ENCODE measurements at places on chromosomes 2 and 18. TPM values are rescaled to one million over a fixed set of nuclear protein-coding genes. Genes with fewer than 3 reads are reported as not detected.

ALLC gene
- total RNA-seq: not detected

DNA sequence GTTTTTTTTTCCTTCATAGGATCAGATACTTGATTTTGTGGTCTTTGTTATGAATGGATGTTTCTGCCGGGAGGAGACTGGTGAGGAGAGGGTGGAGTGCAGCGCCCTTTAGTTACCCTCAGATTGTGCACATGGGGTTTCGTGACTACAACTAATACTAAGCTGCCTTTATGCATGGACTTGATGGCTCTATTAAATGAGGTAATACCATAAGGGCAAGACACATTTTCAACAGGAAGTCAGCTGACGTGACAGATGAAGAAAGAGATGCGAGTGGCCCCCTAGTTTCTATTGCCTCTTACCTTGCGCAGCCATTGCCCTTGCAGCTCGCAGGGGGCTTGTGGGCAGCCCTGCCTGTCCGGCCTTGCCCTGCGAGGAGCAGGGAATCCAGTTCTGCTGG is 24.4 kb downstream of the ZNF407 start:
- H3K27me3 ChIP-seq: no peaks in the 10 kb centered on the region
- no peaks in the 10 kb centered on the region for H3K4me1 ChIP-seq
- no peak overlapping the region for H3K4me3 ChIP-seq
- no peak overlapping the region for H3K27ac ChIP-seq

FOXD4L1 gene
- total RNA-seq: not detected

DNA sequence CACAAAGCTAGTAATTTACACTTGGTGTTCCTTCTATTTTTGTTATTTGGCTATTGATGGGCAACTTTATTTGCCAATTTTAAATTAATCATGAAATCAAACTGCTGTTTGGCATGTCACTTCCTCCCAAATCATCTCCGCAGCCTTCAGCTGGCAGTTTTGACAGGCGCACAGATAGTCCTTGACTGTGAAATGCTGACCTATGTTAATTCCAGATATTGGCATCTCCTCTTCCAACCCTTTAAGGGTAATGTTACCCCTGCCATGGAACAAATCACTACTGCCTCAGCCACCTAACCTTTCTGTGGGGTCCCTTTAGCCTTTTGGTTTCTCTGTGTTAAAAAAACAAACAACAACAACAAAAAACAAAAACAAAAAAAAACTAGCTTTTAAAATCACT is 182.4 kb upstream of the TANK start:
- DNase-seq: no peak
- H3K36me3 ChIP-seq: no peaks in the 10 kb centered on the region
- no peaks in the 10 kb centered on the region for H3K27me3 ChIP-seq
- H3K4me1 ChIP-seq: no peaks in the 10 kb centered on the region

DNA sequence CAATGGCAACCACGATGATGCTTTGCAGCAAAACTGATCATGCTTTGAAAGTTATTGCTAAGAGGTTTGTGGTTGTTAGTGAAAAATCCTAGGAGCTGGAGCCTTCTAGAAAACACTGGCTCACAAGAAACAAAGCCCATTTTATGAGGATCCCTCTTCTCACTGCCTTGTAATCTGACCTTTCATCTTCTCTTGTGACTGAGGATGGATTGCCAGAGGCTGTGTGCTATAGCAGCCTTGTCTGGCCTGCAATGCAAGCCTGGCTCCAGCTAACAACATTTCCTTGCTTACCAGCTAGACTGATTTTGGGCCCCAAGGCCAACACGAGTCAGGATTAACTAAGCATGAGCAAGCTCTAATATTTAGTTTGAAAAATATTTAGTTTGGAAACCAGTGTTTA is 13.1 kb downstream of the PIEZO2 start:
- H3K36me3 ChIP-seq: no peaks in the 10 kb centered on the region
- no peaks in the 10 kb centered on the region for H3K4me1 ChIP-seq
- H3K27ac ChIP-seq: no peak overlapping the region
- no peak overlapping the region for H3K4me3 ChIP-seq

DNA sequence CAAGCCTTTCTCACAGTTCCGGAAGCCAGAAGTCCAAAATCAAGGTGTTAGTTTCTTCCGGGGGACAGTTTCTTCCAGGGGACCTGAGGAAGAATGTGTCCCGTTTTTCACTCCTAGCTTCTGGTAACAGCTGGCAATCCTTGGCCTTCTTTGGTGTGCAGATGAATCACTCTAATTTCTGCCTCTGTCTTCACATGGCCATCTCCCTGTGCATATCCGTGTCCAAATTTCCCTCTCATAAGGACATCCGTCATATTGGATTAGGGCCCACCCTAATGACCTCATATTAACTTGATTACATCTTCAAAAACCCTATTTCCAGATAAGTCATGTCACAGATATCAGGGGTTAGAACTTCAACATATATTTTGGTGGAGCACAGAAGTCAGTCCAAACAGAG is 141.4 kb downstream of the ZEB2 start:
- H3K27me3 ChIP-seq: no peaks in the 10 kb centered on the region
- no peak overlapping the region for H3K4me3 ChIP-seq
- H3K36me3 ChIP-seq: no peaks in the 10 kb centered on the region
- no peak overlapping the region for H3K27ac ChIP-seq
- DNase-seq: no peak
- no peaks in the 10 kb centered on the region for H3K4me1 ChIP-seq

GRCh38 chr2:72326759-72327158 is 179.1 kb upstream of the CYP26B1 start:
- H3K27me3 ChIP-seq: no peaks in the 10 kb centered on the region
- no peaks in the 10 kb centered on the region for H3K4me1 ChIP-seq
- no peak for DNase-seq
- H3K36me3 ChIP-seq: no peaks in the 10 kb centered on the region
- no peak overlapping the region for H3K4me3 ChIP-seq

DNA sequence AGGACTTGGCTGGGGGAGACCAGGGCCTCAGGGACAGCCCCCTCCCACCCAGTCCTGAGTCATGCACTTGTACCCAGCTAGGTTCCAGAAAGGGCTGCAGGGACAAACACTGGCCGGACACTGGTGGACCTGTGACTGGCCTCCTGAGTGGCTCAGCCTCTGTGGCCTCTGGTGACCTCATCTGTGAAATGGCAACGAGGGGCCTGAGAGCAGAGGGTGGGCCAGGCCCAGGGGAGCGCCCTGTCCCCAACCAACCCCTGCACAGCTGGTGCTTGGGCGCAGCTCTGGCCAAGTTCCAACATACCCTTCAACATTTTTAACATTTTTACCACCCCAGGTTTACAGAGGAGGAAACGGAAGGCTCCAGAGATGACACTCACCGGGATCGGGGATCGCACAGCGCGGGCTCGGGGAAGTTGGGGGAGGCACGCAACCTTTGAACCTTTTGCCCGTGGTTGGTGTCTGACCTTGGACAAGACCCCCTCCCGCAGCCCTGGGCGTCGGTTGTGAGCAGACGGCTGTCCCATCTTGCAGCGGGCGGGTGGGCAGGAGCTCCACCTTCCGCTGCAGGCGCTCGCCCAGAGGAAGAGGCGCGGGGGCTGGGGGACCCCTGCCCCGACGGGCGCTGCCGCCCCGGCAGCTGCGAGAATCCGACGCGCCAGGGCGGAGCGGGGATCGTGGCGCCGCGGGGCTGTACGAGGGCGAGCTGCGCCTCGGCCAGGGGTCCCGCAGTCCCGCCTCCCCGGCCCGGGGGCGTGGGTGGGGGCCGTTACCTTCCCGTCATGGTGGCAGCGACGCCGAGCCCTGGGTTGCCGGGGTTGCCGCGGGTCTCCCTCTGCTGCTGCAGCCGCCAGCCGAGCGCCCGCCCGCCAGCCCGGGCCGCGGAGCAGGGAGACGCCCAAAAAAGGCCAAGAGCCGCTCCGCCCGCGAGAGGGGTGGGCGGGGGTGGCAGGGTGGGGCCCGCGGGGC is 805 bp downstream of the LIMS2 start:
- H3K4me3 ChIP-seq: peak overlapping the region; percentile 88
- DNase-seq: no peak
- no peaks in the 10 kb centered on the region for H3K4me1 ChIP-seq
- peak overlapping the region; percentile 98 for H3K27ac ChIP-seq

- no peak overlapping the region for H3K27ac ChIP-seq
- DNase-seq: no peak
- no peaks in the 10 kb centered on the region for H3K27me3 ChIP-seq
- no peaks in the 10 kb centered on the region for H3K36me3 ChIP-seq
- no peak overlapping the region for H3K4me3 ChIP-seq
These were observed 81.8 kb upstream of the HPCAL1 start for GRCh38 chr2:10220902-10221391.

DNA sequence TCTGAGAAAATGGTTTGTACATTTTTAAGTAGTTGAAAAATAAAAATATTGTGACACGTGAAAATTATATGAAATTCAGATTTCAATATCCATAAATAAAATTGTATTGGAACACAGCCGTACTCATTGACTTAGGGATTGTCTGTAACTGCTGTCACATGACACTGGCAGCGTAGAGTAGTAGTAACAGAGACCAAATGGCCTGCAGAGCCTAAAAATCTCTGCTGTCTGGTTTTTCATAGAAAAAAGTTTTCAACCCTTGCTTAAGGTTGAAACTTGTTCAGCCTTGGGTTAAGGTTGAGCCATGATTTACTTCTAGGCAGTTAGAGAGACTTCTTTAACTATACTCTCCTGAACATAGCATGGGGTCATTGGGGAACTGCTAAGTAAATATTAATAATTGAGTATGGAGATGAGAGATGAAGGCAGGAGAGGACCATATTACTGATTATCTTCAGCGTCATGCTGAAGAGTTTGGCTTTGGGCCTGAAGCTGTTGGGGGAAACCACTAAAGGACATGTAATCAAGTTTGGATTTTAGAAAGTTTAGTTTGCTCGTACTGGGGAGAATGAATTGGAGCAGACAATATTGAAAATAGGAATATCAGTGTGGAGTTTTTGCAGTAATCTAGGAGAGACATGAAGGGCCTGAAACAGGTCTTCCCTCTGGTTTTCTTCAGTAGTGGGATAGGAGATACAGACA is 16.2 kb downstream of the EML4 start:
- H3K27ac ChIP-seq: peak overlapping the region; percentile 1
- no peaks in the 10 kb centered on the region for H3K36me3 ChIP-seq
- H3K4me1 ChIP-seq: peaks cover 19% of the 10 kb centered on the region
- H3K27me3 ChIP-seq: no peaks in the 10 kb centered on the region
- H3K4me3 ChIP-seq: no peak overlapping the region

CXCR4 gene
- total RNA-seq: 12.4 TPM

GRCh38 chr2:146271131-146271831 is 1573.5 kb upstream of the ACVR2A start:
- no peaks in the 10 kb centered on the region for H3K4me1 ChIP-seq
- no peak for DNase-seq
- no peak overlapping the region for H3K4me3 ChIP-seq
- H3K27ac ChIP-seq: no peak overlapping the region

- DNase-seq: peak; percentile 55
- peaks cover 3% of the 10 kb centered on the region for H3K4me1 ChIP-seq
- H3K4me3 ChIP-seq: no peak overlapping the region
These were observed 110.9 kb downstream of the FAM210A start for GRCh38 chr18:13615432-13615861.

GRCh38 chr2:72136933-72137497 is 10.6 kb downstream of the CYP26B1 start:
- H3K27ac ChIP-seq: no peak overlapping the region
- H3K36me3 ChIP-seq: no peaks in the 10 kb centered on the region
- H3K4me1 ChIP-seq: peaks cover 21% of the 10 kb centered on the region
- H3K4me3 ChIP-seq: no peak overlapping the region
- no peak for DNase-seq

GRCh38 chr2:144582651-144583380 is 62.9 kb upstream of the ZEB2 start:
- no peak overlapping the region for H3K4me3 ChIP-seq
- H3K4me1 ChIP-seq: no peaks in the 10 kb centered on the region
- H3K36me3 ChIP-seq: no peaks in the 10 kb centered on the region
- H3K27ac ChIP-seq: no peak overlapping the region
- DNase-seq: no peak

DNA sequence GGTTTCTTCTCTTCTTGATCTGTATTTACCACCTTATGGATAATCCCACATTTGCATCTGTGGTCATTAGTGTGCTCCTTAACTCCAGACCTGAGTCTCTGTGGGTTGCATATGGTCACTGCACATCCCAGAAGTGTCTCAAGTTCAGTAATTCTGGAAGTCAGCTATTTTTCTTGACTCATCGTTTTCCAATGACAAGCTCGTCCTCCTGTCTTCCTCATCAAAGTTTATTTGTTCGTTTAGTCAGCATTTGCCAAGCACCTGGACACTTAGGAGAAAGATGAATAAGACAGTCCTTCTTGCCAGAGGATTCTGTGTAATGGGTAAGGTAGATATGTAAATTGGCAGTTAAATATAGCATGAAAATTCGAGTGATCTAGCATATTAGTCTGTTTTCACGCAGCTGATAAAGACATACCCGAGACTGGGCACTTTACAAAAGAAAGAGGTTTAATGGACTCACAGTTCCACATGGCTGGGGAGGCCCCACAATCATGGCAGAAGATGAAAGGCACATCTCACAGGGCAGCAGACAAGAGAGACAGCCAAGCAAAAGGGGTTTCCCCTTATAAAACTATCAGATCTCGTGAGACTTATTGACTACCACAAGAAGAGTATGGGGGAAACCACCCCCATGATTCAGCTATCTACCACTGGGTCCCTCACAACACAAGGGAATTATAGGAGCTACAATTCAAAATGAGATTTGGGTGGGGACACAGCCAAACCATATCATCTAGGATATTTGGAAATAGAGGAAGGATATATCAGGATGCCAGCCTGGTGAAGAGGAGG is 19.4 kb downstream of the FASTKD2 start:
- no peaks in the 10 kb centered on the region for H3K4me1 ChIP-seq
- H3K27me3 ChIP-seq: no peaks in the 10 kb centered on the region
- peaks cover 83% of the 10 kb centered on the region for H3K36me3 ChIP-seq
- no peak overlapping the region for H3K27ac ChIP-seq
- no peak overlapping the region for H3K4me3 ChIP-seq
- DNase-seq: no peak

DNA sequence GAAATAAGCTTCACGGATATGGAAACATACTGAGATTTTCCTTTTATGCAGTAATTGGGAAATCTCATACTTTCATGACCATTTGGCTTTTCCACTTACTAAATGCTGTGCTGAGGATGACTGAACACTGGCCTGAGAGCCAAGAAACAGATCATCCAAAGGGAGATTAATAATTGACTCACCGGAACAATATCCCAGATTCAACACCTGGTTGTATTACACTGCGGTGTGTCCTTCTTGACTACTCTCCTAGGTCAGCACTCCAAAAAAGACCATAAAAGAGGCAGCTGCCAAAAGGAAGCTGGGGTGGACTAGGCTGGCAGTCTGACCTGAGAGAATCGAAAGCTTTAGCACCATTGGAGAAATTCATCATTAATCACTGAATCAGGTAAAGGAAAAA is 469.1 kb downstream of the CBLN2 start:
- no peak for DNase-seq
- H3K4me3 ChIP-seq: no peak overlapping the region
- no peaks in the 10 kb centered on the region for H3K27me3 ChIP-seq
- H3K36me3 ChIP-seq: no peaks in the 10 kb centered on the region
- H3K4me1 ChIP-seq: no peaks in the 10 kb centered on the region

DNA sequence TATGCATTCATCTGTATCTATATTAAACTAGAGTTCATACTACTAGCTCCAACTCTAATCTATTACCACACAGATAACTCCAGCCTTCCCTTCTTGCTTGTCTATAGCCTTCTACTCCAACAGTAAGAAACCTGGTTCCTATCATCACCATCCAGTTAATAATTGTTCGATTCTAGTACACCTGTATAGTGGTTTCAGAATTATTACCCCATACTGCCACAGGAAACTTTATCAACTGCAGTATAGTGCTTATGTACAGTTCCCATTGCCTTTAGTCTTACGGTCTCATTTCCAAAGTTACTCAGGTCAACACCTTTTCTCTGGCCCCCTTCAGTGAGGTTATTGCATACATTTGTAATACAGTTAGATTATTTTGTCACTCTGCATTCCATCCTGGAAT is 14.5 kb downstream of the METTL8 start:
- no peaks in the 10 kb centered on the region for H3K36me3 ChIP-seq
- no peak overlapping the region for H3K4me3 ChIP-seq
- DNase-seq: no peak
- no peaks in the 10 kb centered on the region for H3K4me1 ChIP-seq
- H3K27me3 ChIP-seq: no peaks in the 10 kb centered on the region

DNAH6 gene
- 0.24 TPM for total RNA-seq

GPR39 gene
- 1.0 TPM for total RNA-seq
